ENCODE measurements at places on chromosomes 6 and 20. TPM values are rescaled to one million over a fixed set of nuclear protein-coding genes. Genes with fewer than 3 reads are reported as not detected.

DNA sequence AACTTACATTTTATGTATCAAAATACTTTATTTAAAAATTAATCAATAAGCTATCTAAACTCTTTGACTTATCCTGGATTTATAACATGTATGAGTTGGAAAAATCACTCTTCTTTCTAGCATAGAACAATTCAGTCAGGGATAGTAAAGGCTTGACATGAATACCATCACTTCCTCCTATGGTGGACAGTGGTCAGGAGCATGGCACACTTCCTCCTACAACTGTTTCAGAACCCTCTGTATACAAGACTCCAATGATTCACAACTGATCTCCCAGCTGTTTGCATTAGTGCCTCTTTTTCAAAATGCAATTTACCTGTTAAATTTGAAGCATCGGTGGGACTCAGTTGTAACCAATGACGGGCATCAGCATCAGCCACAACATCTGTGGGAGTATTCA is 129.7 kb downstream of the RALGAPA2 start:
- no peaks in the 10 kb centered on the region for H3K4me1 ChIP-seq
- no peak overlapping the region for H3K4me3 ChIP-seq
- no peak overlapping the region for H3K27ac ChIP-seq
- DNase-seq = no peak

DNA sequence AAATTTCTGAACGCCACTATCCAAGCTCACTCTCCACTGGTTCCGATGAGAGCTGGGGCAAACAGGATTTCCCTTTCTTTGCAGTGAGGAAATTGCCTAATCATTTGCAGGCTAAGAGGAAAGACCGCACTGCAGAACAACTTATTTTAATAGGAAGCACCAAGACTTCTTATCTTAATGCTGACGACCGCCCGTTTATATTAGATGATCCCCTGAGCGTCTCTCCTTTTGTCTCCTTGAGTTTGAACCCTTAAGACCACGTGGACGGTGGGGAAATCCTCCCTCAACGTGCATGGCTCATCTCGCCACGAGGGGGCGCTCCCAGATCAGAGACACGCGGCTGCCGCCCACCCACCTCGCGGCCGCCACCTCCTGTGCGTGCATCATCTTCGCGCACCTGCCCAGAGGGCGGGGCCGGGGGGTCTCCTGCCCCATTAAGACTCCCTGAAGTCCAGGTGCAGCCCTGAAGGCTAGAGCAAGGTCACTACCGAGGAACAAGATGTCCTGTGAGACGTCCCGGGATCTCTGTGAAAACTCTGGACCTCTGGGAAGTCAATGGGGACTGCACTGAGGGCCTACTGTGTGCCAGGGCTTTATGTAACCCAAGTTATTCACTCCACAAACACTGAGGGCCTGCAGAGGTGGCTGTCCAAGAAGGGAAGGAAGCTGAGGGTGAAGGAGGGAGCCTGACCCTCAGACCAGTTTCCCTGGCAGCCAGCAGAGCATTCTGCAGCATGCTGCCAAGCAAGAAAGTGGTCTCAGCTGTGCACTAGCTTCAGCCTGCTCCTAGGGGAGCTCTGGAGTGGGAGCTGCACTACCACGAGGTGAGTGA is 28.1 kb downstream of the PDYN start:
- H3K27ac ChIP-seq = no peak overlapping the region
- H3K27me3 ChIP-seq = no peaks in the 10 kb centered on the region
- no peak for DNase-seq
- peak overlapping the region; percentile 38 for H3K4me3 ChIP-seq
- H3K36me3 ChIP-seq = no peaks in the 10 kb centered on the region

TRIM10 gene
- total RNA-seq = not detected

- no peaks in the 10 kb centered on the region for H3K4me1 ChIP-seq
- no peak overlapping the region for H3K27ac ChIP-seq
- no peaks in the 10 kb centered on the region for H3K27me3 ChIP-seq
- no peak overlapping the region for H3K4me3 ChIP-seq
These were observed 55.2 kb upstream of the MAFB start for GRCh38 chr20:40744072-40744817.

TAGAP gene
- total RNA-seq = 9.2 TPM

DNA sequence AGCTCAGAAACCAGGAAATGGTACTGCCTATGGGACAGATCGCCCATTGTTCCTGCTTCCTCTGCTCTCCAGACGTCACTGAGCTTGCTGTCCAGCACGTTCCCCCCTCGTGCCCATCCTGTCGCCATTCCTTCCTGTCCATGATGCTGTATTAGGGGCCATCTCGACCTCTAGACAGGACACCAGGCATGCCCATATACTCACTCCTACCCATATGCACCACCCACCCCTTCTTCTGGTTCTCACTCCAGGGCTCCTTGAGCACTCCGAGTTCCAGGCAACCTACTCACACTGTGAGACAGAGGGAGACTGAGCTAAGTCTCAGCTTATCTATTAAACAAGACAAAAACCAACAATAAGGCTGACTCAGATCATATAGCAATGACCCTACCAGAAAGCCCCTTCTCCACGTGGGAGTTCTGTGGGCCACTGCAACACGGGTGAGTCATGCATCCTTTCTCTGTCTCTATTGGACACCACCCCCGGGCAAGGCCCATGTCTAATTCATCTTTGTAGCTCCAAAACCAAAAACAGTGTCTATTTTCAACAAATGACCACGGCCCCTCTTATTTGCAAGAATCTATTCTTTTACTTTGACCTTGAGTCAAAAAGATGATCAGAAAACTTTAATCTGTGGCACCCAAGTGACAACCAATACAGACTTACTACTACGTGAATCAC is 65.7 kb downstream of the PSMG4 start:
- H3K36me3 ChIP-seq = no peaks in the 10 kb centered on the region
- H3K4me1 ChIP-seq = no peaks in the 10 kb centered on the region
- H3K4me3 ChIP-seq = no peak overlapping the region

- H3K36me3 ChIP-seq = no peaks in the 10 kb centered on the region
- no peak overlapping the region for H3K4me3 ChIP-seq
- no peaks in the 10 kb centered on the region for H3K27me3 ChIP-seq
- no peaks in the 10 kb centered on the region for H3K4me1 ChIP-seq
- no peak for DNase-seq
These were observed 121.4 kb downstream of the REV3L start for GRCh38 chr6:111361648-111362047.

BMP7 gene
- not detected for total RNA-seq

FAM217A gene
- total RNA-seq = not detected

DBNDD2 gene
- total RNA-seq = 100 TPM

TSBP1 gene
- not detected for total RNA-seq

GRCh38 chr6:102942206-102942605 is 1548.7 kb downstream of the GRIK2 start:
- H3K27me3 ChIP-seq = no peaks in the 10 kb centered on the region
- H3K27ac ChIP-seq = no peak overlapping the region
- no peak for DNase-seq
- no peaks in the 10 kb centered on the region for H3K36me3 ChIP-seq

DNA sequence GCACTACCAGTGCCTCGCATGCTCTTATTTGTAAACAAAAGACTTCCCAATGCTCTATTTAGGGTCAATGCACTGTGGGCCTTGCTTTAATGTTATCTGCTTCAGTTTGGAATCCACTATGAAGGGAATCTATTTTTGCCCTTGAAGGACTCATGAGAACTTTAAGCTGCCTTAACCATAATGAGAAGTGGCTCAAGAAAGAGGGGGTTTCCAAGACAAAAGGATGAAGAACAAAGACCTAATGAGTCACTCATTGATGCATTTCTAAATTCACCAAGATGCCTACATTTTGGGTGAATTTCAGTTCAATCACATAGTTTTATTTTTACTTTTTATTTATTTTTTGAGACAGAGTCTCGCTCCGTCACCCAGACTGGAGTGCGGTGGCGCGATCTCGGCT is 228.2 kb downstream of the LY86 start:
- no peak overlapping the region for H3K27ac ChIP-seq
- H3K4me1 ChIP-seq = no peaks in the 10 kb centered on the region
- DNase-seq = no peak
- no peak overlapping the region for H3K4me3 ChIP-seq
- H3K27me3 ChIP-seq = no peaks in the 10 kb centered on the region

DNA sequence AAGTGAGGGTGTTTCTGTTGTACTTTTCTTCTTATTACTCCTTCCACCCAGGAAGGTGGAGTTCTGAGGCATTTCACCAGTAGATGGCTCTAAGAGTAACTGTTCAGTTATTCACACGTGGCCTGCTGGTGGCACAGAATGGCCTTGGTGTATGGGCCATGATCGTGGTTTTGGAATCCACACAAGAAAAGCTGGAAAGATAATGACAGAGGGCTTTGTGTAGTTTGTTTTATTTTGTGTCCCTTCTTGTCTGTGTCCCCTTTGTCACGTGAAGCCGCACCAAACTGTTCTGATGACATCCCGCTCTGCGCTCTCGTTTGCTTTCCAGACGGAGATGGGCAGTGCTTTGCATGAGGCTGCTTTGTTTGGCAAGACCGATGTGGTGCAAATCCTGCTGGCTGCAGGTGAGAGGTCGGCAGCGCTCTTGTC is 93.4 kb downstream of the ANKS1A start:
- peaks cover 3% of the 10 kb centered on the region for H3K36me3 ChIP-seq
- DNase-seq = no peak

MLN gene
- not detected for total RNA-seq

DNA sequence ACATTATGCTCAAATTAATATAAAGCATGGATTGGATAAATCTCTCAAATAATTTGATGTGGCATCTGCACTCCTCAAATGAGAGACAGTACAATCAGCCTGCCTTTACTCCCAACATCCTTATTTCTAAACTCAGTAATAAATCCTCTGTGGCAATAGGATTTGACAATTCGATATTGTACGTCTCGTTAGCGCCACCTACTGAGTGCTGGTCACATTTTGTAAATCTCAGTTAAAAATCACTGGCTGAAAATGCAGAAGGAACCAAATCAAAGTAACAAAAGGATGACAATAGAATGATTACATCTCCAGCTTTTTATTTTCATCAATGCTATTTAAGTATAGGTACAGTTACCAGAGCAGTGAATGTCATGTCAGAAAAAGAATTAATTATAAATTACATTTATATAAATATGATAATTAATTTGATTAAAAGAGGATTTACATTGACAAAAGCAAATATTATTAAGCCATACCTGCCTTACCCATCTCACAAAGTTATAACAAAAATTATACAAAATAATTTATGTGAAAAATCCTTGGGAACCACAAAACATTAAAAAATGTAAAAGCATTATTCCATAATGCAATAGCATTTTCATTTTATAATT is 20.2 kb upstream of the GJE1 start:
- H3K27me3 ChIP-seq = no peaks in the 10 kb centered on the region
- DNase-seq = peak; percentile 79
- H3K4me3 ChIP-seq = no peak overlapping the region
- H3K27ac ChIP-seq = no peak overlapping the region
- H3K4me1 ChIP-seq = no peaks in the 10 kb centered on the region
- H3K36me3 ChIP-seq = no peaks in the 10 kb centered on the region

- H3K4me3 ChIP-seq = no peak overlapping the region
- DNase-seq = no peak
These were observed 32.1 kb downstream of the CYB5R4 start for GRCh38 chr6:83891586-83891985.

DNA sequence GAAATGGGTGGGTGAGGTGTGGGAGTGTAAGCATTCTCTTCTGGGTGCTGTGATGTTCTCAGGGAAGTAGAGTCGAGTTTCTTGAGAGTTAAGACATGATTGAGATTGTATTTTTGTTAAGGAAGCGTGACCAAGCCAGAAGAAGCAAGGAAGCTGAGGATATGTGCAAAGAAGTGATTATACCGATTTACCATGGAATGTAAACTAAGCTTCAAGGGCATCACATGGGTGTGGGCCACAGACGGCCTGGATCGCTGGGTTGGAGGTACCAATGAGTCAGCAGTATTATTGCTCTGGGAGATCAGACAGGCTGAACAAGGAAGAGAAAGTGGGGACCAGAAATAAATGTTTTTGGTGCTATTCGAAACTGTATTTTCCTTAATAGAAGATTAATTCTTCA is 184.1 kb upstream of the GMDS start:
- no peaks in the 10 kb centered on the region for H3K36me3 ChIP-seq
- H3K4me3 ChIP-seq = no peak overlapping the region
- no peaks in the 10 kb centered on the region for H3K27me3 ChIP-seq
- no peak for DNase-seq
- H3K4me1 ChIP-seq = no peaks in the 10 kb centered on the region
- H3K27ac ChIP-seq = no peak overlapping the region

OPRL1 gene
- 0.21 TPM for total RNA-seq

FARS2 gene
- 17.6 TPM for total RNA-seq

LAMA2 gene
- total RNA-seq = 45.2 TPM

GRCh38 chr6:47180633-47181032 is 129.1 kb downstream of the TNFRSF21 start:
- no peak overlapping the region for H3K27ac ChIP-seq
- H3K4me1 ChIP-seq = no peaks in the 10 kb centered on the region
- H3K27me3 ChIP-seq = no peaks in the 10 kb centered on the region
- DNase-seq = no peak
- no peak overlapping the region for H3K4me3 ChIP-seq
- no peaks in the 10 kb centered on the region for H3K36me3 ChIP-seq

GRCh38 chr20:40958598-40958997 is 70.0 kb upstream of the TOP1 start:
- H3K27ac ChIP-seq = no peak overlapping the region
- H3K36me3 ChIP-seq = no peaks in the 10 kb centered on the region
- H3K27me3 ChIP-seq = no peaks in the 10 kb centered on the region
- no peak overlapping the region for H3K4me3 ChIP-seq
- no peaks in the 10 kb centered on the region for H3K4me1 ChIP-seq
- DNase-seq = no peak

DNA sequence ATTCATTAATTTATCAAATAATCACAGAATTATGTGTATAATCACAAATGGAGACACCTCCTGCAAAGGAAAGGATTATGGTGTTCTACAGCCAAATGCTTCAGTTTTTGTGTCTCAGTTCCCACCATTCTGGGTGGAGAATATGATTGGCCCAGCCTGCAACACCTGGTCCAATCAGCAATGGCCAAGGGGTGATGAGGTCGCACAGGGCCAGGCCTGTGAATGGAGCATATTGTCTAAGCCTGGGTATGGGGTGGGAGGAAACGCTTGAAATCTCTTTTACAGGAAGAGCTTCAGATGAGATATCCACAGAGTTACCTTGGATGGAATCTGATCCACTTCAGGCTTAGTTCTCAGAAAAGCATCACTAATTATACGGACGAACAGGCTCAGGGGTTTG is 271.6 kb downstream of the DHX35 start:
- no peak overlapping the region for H3K4me3 ChIP-seq
- H3K4me1 ChIP-seq = no peaks in the 10 kb centered on the region
- no peak for DNase-seq
- no peak overlapping the region for H3K27ac ChIP-seq

DNA sequence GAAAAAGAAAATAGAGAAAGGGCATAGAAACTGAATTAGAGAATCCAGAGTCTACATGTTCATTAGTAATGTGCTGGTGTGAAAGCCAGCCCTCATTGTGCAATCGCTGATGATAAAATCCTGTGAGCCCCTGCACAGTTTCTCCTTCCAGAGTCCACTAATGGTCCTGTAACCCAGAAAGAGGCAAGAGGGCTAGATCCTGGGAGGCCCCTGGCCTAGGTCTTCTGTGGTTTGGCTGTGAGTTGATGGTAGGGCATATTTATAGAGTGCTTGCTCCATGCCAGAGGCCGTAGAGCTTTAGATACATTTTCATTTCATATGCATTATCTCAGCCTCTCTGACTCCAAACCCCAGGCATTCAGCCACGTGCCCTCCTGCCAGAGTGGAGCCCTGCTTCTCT is 94.9 kb upstream of the MTHFD1L start:
- no peak for DNase-seq
- H3K36me3 ChIP-seq = peaks cover 2% of the 10 kb centered on the region
- H3K27ac ChIP-seq = no peak overlapping the region
- H3K27me3 ChIP-seq = no peaks in the 10 kb centered on the region
- H3K4me1 ChIP-seq = no peaks in the 10 kb centered on the region
- H3K4me3 ChIP-seq = no peak overlapping the region
